Bone marrow (tissue), 2 donors: ENCODE measurements at places on chromosomes 16 and 17.

DNA sequence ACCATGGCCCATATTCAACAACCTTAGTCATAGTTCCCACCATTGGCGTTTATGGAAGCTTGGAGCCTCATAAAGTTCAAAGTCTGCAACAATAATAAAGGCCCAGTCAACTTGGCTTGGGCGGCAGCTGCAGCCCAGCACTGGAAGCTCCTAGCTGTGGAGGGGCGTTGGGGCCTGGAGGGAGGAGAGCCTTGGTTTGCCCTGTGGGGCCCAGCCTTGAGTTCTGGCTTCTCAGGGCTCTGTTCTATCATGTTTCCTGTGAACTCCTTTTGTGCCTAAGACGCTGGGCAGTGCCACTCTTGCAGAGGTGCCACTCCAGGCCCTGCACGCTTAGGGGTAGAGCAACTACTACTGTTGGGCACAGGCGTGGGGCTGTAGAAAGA, 927 bp upstream of the ENGASE start:
- DNase-seq, result no peak

DNA sequence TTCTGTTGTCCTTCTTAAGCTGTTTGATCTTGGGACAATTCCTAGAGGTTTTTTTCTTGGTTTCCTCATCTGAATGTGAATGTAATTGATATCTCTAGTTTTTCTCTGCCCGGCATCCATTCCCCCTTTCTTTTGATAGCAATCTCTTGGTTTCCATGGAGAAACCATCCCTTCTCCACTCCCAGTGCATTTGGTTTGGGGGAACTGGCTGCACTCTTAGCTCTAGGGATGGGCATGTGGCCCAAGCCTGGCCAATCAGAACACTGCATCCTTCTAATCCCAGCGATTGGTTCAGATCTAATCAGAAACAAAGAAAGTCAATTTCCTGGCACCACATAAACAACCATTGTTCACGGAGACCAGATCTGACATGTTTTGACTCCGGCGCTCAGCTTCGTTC, 45.1 kb downstream of the IRX3 start:
- no peak for DNase-seq

- no peak for DNase-seq
Measured at GRCh38 chr16:59950431-59950830, 1216.3 kb upstream of the GOT2 start.

DNA sequence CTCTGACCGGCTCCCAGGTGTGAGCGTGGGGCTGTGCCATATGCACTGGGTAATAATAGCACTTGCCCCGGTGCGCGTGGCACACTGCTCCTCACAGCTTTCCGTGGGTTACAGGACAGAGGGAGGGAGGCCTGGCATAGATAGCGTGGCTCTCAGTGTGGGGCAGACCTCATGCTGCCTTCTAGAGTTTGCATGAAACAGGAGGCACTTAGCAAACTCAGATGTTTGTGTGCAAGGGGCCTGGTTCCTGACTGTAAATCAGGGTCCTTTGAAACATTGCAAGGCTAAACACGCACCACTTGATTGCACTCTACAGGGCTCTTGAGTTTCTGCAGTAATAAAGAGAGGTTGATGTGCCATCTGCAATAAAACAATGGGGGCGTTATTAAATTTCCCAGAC, 101.7 kb downstream of the RPTOR start:
- no peak for DNase-seq

GRCh38 chr16:50505714-50506542, 42.3 kb upstream of the NKD1 start:
- DNase-seq, result no peak

DNA sequence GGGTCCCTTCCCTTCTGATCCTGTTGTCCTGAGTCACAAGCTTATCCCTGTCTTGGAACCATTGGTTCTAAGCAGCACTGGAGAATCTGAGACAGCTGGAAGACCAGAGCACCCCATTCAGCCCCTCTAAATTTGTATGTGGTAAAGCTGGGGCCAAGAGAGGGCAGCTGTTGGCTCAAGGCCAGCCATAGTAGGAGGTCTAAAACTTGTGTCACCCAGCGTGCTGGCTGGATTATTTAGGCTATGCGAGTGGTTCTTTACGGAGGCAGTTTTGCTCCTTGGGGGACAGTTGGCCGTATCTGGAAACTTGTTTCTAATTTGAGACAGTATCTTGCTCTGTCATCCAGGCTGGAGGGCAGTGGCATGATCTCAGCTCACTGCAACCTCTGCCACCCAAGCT, 69.6 kb upstream of the GSE1 start:
- no peak for DNase-seq

DNA sequence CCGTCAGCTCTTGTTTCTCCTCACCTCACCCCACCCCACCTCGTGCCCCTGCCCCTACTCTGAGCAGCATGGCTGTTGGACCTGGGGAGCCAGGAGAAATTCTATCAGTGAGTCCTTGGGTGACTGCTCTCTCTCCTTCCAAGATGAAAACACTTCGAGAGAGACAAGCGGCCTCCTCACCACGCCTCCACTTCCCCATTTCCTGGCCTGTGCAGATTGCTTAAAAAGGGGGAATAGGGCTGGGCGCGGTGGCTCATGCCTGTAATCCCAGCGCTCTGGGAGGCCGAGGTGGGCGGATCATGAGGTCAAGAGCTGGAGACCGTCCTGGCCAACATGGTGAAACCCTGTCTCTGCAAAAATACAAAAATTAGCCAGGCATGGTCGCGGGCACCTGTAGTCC, 9.5 kb downstream of the DLX4 start:
- DNase-seq, result no peak

DNA sequence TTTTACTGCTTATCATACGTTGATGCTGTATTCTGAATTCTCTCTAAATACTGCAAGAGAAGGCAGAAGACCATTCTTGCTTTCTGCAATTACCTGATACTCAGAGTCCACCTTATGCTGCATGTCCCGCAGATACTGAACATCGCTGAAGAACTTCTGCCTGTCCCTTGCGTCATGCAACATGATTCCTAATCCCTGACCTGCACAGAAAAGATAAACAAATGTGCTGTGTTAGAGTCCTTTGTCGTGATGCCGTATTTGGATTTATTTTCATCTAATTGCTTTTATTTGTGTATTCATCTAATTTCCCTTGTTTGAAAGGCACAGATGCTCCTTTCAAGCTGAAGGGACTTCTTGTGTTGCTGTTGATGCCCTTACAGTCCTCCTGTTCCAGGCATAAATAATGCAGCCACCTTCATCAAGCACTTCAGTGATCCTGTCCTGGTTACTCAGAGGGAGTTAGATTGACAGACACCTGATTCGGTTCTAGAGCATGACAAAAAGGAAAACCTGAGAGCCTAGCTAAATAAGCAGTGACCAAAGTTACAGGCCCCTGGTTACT, 6.5 kb downstream of the MARCHF10 start:
- DNase-seq, result no peak

DNA sequence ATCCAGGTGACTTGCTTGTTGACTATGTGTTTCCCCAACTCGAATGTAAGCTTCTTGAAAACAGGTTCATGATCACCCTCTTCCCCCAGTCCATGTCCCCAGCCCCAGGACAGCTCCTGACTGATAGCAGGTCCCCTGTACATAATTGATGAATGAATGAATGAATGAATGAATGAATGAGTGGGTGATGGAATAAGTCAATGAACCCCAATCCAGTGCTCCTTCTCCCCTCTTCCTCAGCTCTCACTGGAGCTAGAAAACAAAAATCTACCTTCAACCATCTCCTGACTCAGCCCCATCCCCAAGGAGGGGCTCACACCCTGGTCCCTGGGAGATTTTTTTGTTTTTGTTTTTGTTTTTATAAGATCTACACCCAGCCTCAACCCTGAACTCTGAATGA, 16.2 kb upstream of the TVP23A start:
- no peak for DNase-seq

DNA sequence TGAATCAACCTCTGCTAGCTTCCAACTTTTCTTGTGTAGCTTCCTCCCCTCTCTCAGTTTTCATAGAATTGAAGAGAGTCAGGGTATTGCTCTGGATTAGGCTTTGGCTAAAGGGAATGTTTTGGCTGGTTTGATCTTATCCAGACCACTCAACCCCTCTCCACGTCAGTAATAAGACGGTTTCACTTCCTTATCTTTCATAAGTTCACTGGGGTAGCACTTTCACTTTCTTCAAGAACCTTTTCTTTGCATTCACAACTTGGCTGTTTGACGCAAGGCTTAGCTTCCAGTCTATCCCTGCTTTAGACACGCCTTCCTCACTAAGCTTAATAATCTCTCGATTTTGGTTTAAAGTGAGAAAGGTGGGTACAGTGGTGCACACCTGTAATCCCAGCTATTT, 29.7 kb upstream of the OR1A2 start:
- DNase-seq, result no peak

DNA sequence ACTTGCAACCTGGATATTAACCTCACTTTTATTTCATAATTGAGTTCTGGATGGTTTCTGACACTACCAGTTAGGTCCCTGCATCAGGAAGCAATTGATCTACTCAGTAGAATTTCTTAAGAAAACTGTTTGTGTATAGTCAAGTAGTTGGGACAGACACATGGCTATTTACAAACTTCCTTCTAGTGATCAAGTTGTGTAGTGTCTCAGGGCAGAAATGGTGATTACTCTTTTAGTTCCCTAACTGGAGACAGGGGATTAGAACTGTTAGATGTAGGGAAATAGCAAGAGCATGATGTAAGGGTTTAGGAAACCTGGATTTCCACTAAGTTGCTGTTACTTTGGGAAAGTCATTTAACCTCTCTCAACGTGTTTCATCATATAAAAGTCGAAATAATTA, 30.4 kb downstream of the TMEM100 start:
- DNase-seq, result no peak

GRCh38 chr17:40247926-40248495, 28.9 kb downstream of the WIPF2 start:
- no peak for DNase-seq

- no peak for DNase-seq
Measured at GRCh38 chr16:58337090-58337444, 42.2 kb upstream of the PRSS54 start.

DNA sequence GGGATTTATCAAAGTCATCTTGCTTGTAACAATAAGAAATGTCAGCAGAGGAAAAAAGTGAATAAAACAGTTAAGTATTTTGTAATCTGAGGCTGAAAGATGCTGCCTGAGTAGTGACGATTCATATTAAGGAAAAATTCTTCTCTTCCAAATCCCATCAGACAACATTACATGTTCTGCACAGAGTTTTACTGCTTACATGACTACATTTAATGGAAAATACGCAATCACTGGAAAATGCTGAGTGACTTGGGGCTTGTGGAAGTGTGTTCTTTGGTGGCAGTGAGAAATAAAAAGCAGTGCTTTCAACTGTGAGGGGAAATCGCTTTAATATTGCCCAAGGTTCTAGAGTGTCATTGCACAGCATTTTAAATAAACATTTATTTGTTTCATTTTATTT, 1025.2 kb upstream of the GOT2 start:
- no peak for DNase-seq

DNA sequence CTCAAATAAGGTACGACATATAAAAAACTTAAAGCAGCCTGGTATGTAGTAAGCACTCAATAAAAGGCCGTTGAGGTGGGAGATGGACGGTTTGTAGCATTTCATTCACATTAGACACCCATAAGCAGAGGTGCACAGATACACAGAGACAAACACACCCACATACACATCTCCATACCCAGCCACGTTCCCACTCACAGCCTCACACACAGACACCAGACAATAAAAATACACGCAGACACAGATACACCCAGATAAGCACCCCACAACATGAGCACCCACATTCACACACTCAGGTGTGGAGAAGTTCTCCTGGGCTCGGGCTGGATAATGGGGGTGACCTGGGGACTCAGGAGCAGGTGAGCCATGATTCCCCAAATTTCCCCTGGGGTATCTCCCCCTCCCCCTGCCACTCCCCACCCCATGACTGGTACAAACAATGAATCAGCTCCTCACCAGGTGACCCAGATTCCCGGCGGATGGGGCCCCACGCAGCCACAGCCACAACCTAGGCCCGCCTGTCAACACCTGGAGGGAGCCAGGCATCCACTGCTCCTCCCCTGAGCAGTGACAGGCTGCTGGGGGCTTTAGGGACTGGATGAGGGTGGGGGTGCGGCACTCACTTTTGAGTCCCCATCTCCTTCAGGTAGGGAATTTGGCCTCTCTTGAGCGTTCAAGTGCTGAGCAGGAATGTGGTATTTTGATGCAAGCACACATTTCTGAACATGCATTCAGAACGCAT, 2.7 kb downstream of the DLX3 start:
- DNase-seq, result no peak

GRCh38 chr17:2259769-2260536, 43.6 kb downstream of the SMG6 start:
- DNase-seq, result no peak

DNA sequence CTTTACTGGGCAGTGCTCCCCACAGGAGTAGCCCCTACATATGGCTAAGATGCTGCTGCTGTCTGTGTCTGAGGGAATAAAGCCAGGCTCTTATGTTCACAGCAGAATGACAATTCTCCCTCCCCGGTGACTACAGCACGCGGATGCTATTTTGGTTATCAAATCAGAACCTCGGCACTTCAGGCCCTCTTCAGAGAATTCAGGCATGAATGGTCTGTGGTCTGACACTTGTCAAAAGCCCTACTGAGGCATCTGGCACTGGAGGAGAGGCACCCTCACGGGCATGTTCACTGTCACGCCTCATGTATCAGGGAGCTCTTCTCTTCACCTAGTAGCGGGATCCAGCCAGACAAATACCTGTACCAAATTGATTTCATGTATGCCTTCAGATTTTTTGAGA, 30.4 kb downstream of the KIAA0513 start:
- DNase-seq, result no peak

DNA sequence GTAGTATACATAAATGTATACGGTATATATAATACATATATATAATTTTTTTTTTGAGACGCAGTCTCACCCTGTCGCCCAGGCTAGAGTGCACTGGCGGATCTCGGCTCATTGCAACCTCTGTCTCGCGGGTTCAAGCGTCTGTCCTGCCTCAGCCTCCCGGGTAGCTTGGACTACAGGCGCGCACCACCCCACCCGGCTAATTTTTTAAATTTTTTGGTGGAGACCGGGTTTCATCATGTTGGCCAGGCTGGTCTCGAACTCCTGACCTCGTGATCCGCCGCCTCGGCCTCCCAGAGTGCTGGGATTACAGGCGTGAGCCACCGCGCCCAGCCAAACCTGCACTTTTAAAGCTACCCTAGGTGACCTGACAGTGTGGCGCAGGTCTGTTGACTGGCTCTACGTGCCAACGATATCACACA, 745 bp downstream of the PAM16 start:
- no peak for DNase-seq

DNA sequence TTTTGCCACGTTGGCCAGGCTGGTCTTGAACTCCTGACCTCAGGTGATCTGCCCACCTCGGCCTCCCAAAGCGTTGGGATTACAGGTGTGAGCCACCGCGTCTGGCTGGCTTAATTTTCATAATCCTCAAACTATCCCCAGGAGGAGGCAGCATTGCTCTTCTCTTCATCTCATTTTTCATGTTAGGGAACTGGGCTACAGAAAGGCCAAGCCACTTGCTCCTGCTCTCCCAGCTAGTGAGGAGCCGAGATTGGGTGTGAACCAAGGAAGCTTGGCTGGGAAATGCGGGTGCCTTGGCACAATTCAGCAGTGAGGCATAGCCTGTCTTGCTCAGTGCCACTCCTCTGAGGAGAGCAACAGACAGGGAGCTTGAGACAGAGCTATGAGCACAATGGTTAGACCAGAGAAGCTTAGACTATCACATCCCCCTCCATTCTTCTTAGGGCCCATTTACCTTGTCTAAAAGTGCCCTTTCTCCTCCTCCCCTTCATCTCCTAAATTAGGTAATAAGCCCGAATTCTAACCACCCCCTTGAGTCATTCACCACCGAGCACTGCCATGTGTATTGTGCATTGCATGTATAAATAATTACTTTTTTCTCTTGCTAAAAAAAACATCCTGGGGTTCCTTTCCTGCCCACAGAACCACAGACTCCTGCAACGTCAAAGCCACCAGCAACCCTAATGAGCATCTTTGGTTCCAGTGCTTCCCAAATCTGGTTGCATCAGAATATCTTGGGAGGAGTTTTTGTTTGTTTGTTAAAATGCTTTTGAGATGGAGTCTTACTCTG, 20.0 kb upstream of the KIF19 start:
- DNase-seq, result no peak
